GDM1 (cell line): ENCODE measurements at places on chromosomes 5 and 9.

- DNase-seq = no peak
Observed at GRCh38 chr5:134005417-134006061, 764 bp upstream of the VDAC1 start.

- DNase-seq = no peak
Observed at GRCh38 chr9:124000161-124000783, 11.3 kb upstream of the LHX2 start.

- DNase-seq = no peak
Observed at GRCh38 chr5:98510143-98510985, 263.1 kb upstream of the RGMB start.

DNA sequence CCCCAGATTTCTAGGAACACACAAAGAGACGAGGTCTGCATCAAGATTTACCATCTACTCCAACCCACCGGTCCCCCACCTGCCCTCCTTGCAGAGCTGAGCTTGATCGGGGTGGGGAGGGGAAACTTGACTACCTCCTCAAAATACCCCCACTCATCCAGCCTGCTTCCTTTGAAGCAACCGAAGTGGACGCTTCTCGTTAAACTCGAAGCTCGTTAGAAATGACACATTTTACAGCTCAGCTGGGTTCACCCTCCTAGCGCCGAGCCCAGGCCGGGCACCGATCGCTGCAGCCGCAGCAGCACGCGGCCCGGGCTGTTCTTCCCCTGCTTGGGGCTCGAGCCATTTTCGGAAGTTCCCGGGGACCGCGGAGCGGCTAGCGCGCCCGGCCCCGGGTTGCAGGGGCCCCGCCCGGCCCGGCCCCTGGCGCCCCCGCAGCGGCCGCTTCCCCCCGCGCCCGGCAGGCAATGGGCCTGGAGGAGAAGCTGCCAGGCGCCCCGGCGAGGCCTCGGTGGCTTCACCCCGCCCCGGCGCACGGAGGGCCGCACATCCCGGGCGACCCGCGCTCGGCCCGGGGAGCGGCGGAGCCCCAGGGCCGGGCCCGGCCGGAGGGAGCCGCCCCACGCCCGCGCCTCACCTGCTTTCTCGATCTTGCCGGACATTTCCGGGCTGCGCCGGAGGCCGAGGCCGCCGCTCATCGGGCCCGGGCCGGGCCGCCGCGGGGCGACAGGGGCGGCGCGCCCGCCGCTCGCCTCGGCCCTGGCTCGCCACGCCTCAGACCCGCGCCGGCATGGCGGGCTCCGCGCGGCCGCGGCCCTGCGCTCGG lies 530 bp downstream of the RAPGEF1 start:
- DNase-seq = no peak

DNA sequence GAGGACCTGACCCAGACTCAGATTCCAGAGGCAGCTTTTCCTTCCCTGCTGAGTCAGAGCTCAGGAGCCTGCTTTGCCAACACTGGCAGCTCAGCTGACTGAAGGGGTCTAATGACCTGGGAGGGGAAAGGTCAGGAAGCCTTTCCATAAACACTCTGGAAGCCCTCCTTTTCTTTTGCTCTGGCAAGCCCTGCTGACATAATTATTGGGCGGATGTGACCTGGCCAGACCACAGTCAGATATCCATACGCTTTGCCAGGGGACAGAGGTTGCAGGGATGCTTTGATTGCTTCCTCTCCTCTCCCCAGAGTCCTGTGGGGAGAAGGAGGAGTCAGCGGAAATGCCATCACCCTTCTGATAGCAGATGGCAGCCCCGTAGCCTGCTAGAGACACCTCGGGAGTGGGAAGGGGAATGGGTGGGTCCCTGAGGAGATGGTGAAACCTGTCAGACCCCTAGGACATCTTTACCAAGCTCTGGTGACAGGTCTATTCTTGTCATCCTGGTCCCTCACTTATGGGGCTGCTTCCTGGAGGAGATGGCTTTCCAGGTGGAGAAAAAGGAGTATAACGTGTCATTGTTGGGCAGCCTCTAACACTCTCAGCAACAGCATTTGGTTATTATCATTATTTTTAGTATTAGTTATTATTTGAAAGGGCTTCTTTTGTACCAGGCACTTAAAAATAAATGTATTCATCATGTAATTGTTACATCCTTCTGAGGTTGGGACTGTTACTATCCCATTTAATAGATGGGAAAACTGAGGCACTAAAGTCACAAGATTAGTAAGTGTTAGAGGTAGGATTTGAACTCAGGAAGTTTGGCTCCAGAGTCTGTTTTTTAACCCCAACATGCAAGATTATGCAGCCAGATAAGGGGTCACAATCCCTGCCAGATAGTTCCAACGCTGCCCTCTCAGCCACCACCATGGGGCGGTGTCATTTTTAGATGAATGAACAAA lies 11.6 kb downstream of the COL27A1 start:
- no peak for DNase-seq

GRCh38 chr5:35598707-35599370 lies 18.8 kb upstream of the SPEF2 start:
- DNase-seq = no peak

DNA sequence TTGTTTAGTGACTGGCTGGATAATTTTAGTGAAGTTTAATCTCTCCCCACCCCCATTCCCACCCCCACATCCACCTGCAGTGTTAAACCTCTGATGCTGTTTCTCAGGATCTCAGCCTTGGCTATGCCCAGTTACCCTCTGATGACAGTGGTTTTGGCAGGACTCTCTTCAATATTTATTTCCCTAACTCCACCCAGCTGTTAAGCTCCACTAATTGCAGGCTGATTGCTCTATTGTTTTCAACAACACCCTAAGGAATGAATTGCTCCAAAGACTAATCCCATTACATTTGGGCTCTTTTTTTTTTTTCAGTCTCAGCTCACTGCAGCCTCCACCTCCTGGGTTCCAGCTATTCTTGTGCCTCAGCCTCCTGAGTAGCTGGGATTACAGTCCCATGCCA lies 46.3 kb downstream of the PHAX start:
- no peak for DNase-seq

DNA sequence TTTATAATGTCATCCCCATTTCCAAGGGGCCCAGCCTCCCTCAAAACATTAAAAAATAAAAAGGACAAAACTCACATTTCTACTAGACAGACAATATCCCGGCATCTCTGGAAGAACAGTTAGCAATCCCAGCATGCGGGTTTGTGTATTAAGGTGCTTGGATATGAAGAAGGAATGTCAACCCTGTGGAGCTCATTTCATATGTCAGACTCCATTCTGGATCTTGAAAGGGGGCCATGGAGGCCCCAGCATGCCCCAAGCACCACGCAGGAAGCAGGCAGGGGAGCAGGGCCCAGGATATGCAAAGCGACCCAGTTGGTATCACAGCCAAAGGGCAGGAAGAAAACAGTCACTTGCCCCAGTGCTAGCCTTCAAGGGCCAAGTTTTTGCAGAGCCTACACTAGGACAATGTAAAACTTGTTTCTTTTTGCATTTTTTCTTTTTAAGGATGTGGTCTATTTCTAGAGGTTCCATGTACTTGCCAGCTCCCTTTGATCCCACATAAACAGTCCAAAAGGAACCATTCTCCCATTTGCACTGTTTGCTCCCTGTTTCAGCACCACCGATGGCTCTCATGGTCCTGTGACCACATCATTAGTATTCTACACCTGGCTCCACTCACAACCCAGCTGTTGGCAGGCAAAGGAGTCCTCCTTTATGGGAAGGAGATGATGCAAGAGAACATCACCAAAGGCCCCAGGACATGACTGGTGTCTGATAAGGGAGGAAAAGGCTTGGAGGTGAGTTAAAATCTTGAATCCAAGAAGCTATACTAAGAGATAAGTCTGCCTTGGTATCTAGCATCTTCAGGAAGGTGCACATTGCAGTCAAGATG lies 58.3 kb downstream of the FGF1 start:
- no peak for DNase-seq

GRCh38 chr5:176836811-176837706 lies 26.7 kb downstream of the UNC5A start:
- no peak for DNase-seq

GRCh38 chr5:34604119-34604675 lies 51.9 kb upstream of the RAI14 start:
- no peak for DNase-seq

DNA sequence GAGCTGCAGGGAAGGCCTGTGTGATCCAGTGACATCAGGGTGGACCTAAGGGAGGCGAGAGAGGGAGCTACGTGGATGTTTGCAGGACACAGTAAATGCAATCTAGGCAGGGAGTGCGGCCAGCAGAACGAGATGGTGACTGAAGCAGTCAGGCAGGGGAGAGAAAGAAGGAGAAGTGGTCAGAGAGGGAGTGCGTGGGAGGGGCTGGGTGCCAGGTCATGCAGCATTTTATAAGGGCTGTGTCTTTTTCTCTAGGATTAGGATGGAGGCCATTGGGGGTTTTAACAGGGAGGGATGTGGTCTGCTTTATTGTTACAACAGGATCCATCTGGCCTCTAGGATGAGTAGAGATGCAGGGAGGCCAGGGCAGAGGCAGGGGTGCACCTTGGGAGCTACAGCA lies 80.4 kb downstream of the DCP2 start:
- DNase-seq = peak; percentile 13

GRCh38 chr5:31863991-31864411 lies 225.1 kb downstream of the PDZD2 start:
- no peak for DNase-seq

DNA sequence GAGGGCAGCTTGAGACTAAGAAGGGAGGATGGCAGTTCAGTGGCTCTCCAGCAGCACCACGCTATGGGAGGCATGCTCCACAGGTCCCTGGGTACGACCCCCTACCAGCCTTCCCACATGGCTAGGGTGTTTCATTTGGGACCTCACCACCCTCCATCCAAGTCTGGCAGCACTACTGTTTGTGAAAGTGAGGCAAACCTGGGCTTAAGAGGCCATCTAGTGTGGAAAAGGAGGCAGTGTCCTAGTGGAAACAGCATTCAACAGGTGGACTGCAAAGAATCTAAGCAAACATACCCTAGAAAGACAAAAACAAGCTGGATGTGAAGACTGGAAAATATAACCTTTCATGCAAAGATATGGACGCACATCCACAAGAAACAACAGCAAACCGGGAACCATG lies 4.8 kb upstream of the C5orf47 start:
- no peak for DNase-seq

- no peak for DNase-seq
Observed at GRCh38 chr9:37632479-37632878, 18.3 kb upstream of the FRMPD1 start.

DNA sequence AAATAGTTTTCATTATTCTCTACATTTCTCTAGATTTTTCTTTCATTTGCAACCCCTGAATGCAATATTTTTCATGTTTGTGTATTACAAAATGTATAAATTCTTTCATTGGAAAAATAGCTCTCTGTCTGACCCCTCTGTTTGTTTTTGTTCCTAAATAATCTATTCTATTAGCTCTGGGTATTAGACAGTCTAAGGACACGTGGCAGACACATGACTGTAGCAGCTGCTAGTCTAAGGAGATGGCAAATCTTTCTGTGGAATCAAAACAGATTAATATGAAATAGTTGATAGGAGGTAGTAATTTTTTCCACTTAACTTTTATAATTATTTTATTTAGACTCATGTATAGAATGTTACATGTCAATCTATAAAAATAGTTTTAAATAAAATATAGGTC lies 21.4 kb upstream of the SPATA9 start:
- no peak for DNase-seq

GRCh38 chr5:6595405-6595804 lies 37.4 kb downstream of the NSUN2 start:
- no peak for DNase-seq

GRCh38 chr5:135016861-135017290 lies 17.2 kb downstream of the PITX1 start:
- DNase-seq = no peak

- DNase-seq = no peak
Observed at GRCh38 chr9:106019039-106019680, 324.8 kb downstream of the TMEM38B start.

DNA sequence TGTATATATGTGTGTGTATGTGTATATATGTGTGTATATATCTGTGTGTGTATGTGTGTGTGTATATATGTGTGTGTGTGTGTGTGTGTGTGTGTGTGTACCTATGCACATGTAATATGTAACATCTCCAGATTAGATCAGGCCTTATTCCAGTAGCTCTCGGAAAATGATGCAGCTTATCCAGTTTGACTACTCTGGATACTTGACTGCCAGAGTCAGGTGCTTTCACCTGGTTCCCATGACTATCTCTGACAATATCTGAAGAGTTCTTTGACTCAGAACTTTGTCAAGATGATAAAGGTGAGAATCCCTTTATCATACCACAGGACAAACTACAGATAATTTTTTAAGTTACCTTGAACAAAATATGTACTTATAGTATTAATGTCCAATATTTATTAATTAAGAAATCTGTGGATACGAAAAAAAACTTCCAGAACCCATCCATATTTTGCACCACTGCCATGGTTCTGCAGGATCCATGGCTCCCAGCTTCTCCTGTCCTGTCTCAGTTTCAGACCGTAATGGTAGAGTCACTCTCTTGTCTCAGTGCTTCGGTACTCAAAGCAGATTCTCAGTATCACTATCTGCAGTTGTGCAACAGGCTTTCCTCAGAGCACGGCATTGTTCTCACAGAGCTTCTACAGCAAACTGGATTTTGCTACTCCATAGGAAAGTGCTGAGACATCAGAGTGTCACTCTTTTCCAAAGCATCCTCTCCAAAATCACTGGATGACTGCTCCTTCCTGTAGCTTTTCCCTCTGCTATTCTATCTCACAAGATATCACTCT lies 164.4 kb upstream of the SLC12A2 start:
- no peak for DNase-seq

DNA sequence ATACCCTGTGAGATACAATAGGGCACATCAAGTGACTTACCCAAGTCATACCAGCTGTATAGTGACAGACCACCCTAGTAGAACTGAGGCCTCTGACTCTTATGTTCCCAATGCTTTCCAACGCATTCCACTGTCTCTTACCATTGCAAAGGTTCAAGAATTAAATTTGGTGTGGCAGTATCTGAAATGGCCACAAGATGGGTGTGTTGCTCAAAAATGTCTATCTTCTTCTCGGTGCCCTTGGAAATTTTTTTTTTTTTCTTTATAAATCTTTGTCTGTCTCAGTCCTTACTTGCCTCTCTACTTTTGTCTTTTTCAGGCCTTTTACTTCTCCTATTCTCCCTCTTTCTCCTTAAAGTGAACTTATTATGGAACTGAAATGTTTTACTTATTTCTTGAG lies 48.4 kb downstream of the GPR21 start:
- DNase-seq = no peak

GRCh38 chr5:107367939-107368338 lies 302.8 kb downstream of the EFNA5 start:
- no peak for DNase-seq

- no peak for DNase-seq
Observed at GRCh38 chr5:165781738-165782137, 2276.3 kb downstream of the MAT2B start.
